ENCODE measurements at places on chromosomes 1 and 21.

- DNase-seq = no peak
Measured at GRCh38 chr1:229105822-229106525, 164.9 kb upstream of the RAB4A start.

DNA sequence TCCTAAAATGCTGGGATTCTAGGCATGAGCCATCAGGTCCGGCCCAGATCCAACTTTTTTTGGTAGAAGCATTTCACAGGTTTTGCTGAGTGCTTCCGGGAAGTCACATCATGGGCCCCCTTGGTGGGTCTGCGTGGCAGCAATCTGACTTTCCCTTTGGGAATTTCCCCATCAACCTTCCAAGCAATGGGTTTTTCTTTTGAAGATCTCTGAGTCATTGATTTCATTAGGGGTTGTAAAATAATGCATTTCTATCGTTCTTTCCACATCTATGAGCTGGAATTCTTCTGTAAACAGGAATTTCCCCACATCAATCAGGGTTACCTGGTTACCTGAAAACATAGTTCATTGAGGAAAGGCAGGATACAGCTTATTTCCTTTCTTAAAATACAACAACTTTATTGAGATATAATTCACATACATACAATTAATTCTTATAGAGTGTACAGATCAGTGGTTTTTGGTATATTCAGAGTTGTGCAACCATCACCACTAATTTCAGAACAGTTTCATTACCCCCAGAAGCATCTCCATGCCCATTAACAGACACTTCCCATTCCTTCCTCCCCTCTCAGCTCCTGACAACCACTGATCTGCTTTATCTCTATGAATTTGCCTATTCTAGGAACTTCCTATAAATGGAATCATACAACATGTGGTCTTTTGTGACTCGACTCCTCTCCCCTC, 9.9 kb upstream of the ZBTB17 start:
- no peak for DNase-seq

- no peak for DNase-seq
Measured at GRCh38 chr1:60073605-60074278, at the start of gene C1orf87. C1orf87 (minus strand) TSS chr1:60073770; CDS start chr1:60072643, 1,127 bp downstream.

GRCh38 chr1:65260851-65261473, 48.4 kb upstream of the DNAJC6 start:
- peak; percentile 51 for DNase-seq

DNA sequence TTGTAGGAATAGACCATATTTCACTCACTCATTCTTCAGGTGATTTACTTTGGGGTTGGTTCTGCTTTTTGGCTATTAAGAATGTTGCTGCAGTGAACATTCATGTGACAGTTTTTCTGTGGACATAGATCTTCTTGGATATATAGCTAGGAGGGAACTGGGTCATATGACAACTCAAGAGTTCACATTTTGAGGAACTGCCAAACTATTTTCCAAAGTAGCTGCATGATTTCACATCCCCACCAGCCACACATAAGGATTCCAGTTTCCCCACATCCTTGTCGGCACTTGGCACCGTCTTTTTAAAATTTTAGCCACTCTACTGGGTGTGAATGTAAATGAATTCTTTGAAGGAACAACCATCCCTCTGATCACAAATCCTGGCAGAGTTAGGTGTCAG, 126.0 kb downstream of the PRDM2 start:
- no peak for DNase-seq

GRCh38 chr1:208544794-208545193, 300.6 kb upstream of the PLXNA2 start:
- no peak for DNase-seq

DNA sequence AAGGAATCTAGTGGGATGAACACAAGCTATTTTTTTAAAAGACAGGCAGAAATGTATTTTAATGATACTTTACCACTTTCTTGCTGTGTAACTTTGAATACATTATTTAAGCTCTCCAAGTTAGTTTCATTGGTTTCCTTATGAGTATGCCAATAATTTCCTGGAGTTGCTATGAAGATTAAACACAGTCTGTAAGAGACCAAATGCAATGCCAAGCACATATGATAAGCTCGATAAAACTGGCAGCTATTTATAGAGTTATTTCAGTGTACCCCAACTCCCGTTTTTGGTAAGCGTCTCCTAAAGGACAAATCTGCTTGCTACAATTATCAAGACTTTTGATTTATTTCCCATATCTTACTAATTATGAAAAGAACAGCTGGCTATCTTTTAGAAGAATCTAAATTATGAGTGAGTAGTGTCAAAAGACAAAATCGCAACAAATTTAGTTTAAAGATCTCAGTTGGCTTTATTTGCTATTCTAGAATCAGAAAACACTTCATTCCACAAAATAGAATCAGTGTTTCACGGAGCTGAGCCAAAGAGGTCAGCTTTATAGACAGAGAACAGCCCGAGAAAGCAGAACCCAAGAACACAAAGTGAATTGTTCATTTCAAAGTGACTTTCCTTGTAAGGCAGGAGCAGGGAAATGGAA, 7.2 kb upstream of the MAP10 start:
- DNase-seq = no peak

- peak; percentile 36 for DNase-seq
Measured at GRCh38 chr1:37858931-37859506, 373 bp downstream of the MTF1 start.

DNA sequence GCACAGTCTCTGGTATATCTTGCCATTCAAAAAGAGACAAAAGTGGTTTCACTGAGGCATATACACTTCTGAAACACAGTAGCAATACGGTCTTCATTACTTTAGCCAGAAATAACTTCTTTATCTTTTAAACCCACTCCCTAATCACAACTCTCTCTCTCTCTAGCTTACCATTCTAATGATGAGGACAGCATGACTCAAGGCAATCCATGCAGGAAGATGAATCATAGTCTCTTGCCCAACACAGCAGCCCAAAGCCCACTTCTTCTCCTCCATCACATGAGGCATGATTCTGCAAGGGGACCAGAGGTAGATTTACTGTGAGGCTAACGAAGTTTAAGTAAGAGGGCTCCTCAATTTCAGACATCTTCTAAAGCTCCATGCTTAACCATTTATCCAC, 285.0 kb upstream of the NR5A2 start:
- DNase-seq = peak; percentile 95

DNA sequence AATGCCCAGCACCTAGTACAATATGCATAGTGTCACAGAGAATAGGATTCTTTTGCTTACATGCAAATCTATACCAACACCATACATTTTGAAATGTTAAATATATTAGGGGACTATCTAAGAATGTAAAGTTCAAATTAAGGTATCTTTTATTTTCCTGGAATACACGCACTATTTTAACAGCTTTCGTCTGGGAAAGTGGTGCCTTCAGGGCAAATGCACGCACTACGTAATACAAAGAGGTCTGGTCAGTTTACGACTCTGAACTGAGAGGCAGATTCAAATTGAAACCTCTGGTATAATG, 931 bp downstream of the FUBP1 start:
- DNase-seq = no peak

- DNase-seq = no peak
Measured at GRCh38 chr1:38486085-38486484, 373.5 kb downstream of the RRAGC start.

GRCh38 chr1:21930080-21930571, 7.0 kb downstream of the HSPG2 start:
- no peak for DNase-seq

DNA sequence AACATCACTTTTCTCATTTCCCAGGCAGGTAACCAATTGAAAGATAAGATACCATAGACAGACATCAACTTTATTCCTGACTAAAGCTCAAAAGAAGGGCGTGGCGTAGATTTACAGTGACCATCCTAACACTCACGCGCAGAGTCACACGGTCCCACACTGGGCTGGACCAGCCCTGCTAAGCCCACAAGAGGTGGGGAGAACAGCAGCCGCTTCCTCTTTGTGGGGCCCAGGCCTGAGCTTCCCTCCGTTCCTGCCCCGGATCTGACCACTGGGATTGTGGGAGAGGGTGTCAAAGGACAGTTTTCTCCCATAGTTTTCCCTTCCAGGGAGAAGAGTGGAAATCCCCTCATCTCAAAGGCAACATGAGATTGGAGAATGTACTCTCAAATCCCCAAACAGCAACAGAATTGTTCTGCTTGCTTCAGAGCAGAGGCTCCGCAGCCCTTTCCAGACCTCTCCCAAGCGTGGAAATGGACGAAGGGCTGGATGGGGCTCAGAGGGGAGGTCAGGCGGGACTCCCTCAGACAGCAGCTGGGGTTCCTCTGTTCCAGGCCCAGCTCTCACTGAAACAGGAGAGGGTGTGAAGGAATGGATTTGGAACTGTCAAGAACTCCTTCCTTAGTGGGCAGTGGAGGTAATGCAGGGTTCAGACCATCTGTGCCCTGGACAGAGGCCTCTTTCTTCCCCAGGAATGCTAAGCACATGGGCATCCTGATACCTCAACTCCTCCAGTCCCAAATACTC, 33.7 kb downstream of the L1TD1 start:
- no peak for DNase-seq

DNA sequence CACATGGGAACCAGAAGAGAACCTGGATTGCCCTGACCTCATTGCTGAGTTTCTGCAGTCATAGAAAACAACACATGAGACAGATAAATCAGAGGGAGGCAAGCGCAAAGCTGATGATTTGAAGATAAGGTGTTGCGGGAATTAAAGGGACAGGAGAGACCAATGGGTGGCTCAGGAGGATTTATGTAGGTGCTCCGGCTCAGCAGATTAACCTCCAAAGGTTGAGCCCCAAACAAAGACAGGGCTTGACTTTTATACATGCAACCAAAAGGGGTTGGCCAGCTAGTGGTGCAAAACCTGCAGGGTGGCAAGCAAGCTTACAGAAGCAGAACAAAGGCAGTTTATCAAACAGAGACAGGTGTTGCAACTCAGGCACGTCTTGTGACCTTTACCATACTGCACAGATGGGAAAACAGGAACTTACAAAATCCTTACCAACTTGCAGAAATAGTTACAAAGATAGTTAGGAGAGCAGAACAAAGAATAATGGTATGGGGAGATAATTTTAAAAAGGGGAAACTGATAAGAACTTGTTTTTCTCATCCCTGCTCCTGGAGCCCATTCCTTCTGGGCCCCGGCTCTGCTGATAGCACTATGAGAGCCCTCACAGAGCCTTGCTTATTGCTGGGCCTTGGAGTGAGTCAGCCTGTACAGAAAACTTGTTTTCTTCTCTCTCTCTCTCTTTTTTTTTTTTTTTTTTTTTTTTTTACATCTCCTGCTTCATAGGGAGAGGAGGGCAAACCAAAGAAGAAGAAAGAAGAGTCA, 93.6 kb downstream of the SNRPE start:
- peak; percentile 40 for DNase-seq
